ENCODE measurements at places on chromosomes 13 and 19.

- DNase-seq, result peak; percentile 62
Measured at GRCh38 chr19:19997656-19998268, 41.5 kb downstream of the ZNF682 start.

DNA sequence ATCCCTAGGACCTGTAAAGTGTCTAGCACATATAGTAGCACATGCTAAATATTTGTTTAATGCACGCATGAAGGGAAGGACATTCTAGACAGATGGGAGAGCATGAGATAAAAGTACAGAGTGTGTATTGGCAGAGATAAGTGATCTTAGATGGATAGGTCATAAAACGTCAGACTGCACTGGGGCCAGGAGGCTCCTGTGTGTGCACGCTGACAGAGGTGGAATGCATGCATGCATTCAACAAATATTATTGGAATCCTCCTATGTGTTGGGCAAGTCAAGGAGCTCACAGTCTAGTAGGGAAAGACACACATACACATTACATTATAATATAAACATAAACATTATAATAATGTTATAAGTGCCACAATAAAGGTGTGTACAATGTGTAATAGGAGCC, 73.3 kb downstream of the FGF9 start:
- DNase-seq, result no peak

DNA sequence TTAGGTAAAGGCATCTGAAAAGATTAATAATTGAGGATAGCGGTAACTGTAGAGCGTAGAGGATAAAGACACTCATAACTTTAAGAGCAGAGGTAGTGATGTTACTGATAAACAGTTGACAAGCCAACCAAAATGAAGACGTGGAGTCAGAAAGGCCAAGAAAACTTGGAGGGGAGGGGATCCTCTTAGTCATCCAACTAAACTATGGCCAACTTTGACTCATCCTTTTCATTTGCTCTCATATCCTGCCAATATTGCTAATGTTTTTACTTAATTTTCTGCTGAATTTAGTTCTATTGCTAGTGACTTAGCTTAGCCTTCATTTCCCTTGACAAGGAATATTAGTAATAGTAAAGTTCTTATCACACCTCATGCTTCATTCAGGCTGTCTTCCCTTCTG, 13.4 kb downstream of the ITGBL1 start:
- DNase-seq, result no peak

DNA sequence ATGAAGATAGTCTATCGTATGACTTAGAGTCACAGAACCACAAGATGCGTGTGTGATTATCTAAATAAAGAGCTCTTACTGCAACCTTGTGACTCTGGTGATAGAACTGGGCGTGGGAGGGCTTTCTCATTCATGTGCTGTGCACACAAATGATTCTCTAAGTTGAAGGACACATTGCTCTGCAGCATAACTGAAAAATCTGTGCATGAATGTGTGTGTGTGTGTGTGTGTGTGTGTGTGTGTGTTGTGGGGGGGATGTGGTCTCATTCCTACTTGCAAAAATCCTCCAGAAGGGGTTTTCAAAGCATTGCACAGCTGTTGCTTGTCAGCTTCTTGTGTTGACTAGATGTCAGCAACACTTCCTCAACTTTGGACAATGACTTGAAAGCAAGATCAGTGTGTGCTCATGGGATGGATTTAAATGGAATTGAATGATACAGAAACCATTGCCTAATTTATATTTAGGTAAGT, 22.4 kb downstream of the LRCH1 start:
- DNase-seq, result no peak

DNA sequence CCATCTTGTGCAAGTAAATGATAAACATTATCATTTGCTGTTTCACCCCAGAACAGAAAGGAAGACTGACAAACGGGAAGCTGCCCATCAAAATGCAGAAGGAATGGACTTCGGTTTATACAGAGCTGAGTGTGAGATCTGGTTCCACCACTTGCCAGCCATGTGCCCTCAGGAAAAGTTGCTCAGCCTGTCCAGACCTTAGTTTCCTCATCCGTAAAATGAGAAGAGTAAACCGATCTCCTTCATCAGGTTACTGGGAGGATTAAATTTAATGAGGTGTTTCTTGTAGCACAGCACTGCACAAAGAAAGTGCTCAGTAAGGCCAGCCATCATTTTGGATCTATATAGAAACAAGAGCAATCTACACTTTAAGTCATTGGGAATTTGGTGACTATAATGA, 36.7 kb upstream of the SERP2 start:
- DNase-seq, result no peak

DNA sequence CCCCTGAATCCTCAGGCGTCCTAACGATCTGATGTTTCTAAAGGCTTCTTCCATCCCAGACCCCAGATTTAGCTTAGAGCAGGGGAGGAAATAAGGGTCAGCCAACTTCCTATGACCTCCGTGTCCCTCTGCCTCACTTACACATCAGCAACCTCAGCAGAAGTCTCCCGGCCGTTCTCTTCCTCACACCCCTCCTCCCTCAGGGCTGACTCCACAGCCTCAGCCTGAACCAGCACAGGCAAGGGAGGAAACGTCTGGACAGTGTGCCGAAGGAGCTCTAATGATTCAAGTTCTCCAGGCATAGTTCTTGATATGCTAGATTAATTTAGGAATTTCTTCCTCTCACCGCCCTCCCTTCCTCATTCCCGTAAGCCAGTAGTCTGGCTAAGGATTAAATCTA, 121.4 kb downstream of the NUFIP1 start:
- no peak for DNase-seq

- no peak for DNase-seq
Measured at GRCh38 chr13:41827507-41828213, 133.2 kb downstream of the VWA8 start.

DNA sequence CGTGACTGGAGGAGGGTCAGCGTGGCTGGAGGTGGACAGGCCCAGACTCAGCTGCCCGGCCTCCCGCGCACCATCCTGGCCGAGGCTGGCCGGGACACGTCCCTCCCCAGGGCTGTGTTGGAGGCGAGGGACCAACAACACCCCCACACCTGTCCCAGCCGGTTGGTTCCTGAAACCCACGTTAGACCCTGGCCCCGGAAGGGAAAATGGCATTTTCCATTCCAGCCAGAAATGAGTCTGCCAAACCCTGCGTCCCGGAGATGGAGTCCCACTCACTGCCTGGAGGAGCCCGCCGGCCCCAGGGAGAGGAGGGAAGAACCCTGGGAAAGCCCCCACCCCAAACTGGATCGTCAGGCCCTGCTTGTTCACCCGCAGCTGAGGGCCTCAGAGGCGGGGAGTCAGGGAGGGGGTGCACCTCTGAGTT, 4.8 kb upstream of the WDR18 start:
- DNase-seq, result no peak

GRCh38 chr19:56177564-56178243, 1.9 kb downstream of the GALP start:
- DNase-seq, result no peak

- no peak for DNase-seq
Measured at GRCh38 chr19:31448221-31448657, 99.0 kb upstream of the TSHZ3 start.

GRCh38 chr13:36193151-36193855, 21.1 kb downstream of the SOHLH2 start:
- DNase-seq, result no peak

GRCh38 chr19:43489310-43489709, 15.2 kb downstream of the PHLDB3 start:
- DNase-seq, result no peak

- no peak for DNase-seq
Measured at GRCh38 chr19:17255150-17255621, 9.4 kb downstream of the USHBP1 start.

GRCh38 chr13:23175920-23176319, 4.9 kb upstream of the SGCG start:
- no peak for DNase-seq

- DNase-seq, result no peak
Measured at GRCh38 chr13:73984201-73984600, 150.0 kb downstream of the KLF12 start.

DNA sequence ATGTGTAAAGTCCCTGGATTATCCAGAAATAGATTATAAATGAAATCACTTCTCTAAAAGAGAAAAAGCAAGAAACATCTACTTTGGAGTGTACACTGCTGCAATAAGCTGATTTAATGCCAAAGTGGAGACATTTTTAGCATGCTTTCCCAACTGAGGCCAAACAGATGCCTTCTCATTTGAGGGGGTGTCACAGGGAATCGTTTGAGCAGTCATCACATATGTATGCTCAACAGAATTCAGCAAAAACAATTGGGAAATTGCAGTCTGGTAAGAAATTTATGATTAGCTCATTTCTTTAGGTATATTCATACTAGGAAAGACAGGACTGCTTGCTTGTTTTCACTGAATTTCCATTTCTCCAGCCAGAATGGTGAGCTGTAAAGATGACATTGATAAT, 27.3 kb upstream of the TPP2 start:
- no peak for DNase-seq

DNA sequence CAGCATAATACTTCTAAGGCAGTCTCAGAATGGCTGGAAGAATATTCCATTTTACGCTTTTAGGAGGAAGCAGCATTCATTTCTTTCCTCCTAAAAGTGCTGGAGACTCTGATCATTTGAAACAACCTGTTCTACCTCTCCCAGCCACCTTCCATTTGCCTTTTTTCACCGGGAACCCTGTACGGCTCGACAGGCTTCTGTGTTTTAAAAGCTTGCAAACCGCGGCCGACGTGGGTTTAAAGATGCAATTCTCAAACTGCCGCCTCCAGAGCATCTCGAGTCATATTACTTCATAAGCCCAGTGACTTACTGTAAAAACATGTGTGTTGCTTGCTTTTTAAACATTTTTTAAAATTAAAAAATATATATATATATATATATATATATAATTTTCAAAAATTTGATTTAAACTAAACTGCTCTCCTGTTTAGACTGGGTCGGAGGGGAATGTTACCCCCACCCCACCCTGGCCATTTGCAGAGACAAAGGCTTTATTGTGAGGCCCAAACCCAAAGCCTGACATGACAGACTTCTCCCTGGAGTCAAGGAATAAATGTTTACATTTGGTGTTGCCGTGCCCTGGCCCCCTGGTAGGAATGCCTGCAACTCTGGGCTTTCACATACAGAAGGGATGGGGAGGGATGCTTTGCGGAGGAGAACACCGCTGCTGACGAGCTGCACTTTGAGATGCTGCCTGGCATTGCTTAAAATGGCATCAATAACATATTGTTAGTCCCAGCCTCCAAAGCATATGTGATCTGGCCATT, 30.4 kb downstream of the ZNF536 start:
- DNase-seq, result no peak

All from germinal center (tissue), 1 donor.